ENCODE measurements at places on chromosomes 1 and 21. TPM values are rescaled to one million over a fixed set of nuclear protein-coding genes. Genes with fewer than 3 reads are reported as not detected.
A peak's percentile ranks its signal among the peaks of the same experiment; 100 is the strongest.

DNA sequence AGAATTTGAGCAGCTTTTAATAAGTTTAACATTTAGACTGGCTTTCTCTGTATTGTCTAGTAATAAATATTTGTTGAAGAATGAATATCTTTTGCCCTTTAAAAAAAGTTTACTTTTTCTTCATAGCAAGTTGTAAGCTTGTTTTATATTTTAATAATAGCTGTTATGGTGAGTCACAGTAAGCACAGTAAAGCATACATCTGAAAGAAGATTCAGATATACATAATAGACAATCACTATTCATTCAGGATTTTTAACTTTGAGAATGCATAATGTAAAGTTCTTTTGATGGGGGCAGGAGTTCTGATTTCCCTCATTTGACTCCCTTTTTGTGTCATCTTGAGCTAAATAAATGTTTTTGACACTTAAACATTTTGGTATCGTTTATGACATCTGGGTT lies 66.0 kb downstream of the ZMYM4 start:
- DNase-seq = no peak

The CHI3L1 gene
- polyA plus RNA-seq = not detected

DNA sequence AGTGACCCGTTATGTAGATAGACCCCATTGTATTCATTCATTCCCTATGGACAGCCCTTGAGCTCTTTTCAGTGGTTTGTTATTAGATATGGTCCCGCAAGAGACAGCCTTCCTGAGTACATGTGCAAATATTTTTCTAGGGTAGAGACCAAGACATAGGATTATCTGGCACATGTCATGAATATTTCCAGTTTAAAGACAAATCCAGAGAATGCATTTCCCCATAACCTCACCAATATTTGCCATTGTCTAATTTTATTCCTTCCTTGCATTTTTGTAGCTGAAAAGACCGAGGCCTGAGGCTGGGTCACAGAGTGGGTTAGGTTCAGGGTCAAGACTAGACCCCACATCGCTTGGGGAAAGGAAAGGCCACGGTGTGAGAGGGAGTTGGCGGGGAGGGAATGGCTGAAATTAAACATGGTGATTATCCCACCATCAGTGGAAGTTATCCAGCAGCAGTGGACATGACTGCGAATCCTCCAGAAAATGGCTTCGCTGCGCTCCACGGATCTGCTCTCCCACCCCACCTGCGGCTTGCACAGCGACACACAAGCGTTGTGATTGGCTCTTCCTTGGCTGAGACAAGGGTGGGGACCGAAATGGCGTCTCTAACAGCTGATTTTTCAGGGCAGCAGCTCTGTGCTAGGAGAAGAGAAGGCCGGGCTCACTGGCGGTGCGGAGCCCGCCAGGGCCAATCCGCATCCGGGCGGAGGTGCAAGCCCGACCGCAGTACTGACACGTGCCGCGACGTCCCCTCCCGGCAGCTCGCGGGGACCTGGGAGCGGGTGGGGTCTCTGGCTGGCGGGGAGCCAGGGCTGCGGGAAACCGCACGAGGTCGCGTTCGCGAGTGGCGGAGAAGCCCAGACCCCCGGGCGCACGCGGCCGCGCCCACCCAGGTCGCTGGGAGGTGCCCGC lies 16.1 kb upstream of the STMN1 start:
- peak; percentile 53 for DNase-seq

The ALPL gene
- 0.31 TPM for polyA plus RNA-seq

GRCh38 chr1:235500971-235501540 lies 3.2 kb downstream of the B3GALNT2 start:
- no peak for DNase-seq

The DPH5 gene
- polyA plus RNA-seq = 41.7 TPM

DNA sequence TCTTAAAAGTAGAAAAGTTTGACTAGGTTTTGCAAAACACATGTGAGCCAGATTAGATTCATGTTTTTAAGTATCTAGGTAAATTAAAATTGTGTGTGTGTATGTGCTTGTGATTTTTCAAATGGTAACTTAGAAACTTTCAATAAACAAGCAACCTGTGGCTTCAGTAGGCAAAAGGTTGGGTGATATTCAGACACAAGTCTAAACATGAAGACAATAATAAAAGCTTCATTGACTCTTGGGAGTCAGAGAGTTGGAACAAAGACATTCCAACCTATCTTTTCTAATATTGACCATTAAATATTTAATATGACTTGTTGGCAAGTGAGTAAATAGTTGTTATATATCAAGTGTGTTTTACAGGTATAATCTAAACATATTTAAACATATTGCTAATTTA lies 1049.6 kb upstream of the ADGRL4 start:
- DNase-seq = no peak

GRCh38 chr1:228075801-228076271 lies 6.7 kb upstream of the ARF1 start:
- no peak for DNase-seq

The KRTAP11-1 gene
- not detected for polyA plus RNA-seq

The NECTIN4 gene
- 1.8 TPM for polyA plus RNA-seq

The SORT1 gene
- polyA plus RNA-seq = 6.7 TPM

The UMODL1 gene
- polyA plus RNA-seq = not detected

DNA sequence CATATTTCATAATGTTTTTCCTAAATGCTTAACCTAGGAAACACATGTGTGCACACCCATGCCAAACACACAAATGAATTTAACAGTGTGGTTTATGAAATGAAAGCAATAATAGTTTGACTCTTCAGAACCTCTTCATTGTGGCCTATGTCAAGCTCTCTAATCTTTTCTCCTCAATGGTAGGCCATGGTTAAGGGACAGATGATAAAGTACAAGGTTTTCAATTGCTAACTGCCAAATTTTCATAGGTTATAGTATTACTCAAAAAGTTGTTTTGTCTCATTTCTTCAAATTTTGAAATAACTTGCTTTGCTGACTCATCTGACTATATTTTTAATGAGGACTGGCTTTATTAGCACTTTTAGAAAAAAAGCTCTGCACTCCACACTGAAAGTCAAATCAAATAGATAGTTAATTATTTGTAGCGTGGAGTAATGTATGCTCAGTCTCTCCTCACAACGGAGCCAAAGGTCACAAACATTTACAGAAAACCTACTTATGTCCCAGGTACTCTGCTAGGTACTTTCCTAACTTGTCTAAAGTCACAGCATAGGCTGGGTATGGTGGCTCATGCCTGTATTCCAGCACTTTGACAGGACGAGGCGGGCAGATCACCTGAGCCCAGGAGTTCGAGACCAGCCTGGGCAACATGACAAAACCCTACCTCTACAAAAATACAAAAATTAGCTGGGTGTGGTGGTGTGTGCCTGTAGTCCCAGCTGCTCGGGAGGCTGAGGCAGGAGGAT lies 3.0 kb upstream of the ADCY10 start:
- no peak for DNase-seq

DNA sequence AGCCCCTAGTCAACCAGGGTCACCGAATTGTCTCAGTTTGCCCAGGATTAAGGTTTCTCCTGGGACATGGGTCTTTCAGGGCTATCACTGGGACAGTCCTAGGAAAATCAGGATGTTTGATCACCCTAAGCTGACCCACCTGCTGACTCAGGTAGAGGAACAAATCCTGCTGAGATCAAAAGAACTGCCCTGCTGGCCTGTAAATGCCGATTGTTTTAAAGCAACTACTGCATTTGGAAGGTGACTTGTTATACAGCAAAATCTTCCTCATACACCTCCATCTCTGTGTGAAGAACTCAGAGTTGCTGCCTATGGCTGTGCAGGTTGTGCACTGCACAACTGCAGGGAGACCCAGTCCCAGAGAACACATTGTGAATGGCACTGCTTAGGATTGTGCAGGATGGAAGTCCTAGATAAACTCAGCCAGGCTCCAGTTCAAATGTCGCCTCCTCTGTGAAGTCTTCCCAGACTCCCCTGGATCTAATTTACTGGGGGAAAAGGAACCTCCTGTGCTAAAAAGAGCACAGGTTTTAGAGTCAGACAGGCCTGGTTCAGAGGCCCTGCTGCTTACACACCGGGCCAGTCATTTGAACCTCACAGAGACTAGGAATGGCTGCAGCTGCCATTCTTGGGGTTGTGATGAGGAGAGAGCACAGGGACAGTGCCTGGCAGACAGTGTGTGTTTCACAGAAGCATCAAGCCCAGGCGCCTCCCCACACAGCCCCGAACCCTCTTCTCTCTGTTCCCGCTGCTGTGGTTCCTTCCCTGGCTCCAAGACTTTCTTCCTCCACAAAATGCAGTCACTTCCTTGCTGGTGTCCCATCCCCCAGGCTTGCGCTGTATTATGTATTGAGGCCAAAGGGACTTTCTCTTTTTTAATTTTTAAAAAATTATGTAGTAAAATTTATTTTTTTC lies 23.2 kb upstream of the LRP8 start:
- DNase-seq = no peak

DNA sequence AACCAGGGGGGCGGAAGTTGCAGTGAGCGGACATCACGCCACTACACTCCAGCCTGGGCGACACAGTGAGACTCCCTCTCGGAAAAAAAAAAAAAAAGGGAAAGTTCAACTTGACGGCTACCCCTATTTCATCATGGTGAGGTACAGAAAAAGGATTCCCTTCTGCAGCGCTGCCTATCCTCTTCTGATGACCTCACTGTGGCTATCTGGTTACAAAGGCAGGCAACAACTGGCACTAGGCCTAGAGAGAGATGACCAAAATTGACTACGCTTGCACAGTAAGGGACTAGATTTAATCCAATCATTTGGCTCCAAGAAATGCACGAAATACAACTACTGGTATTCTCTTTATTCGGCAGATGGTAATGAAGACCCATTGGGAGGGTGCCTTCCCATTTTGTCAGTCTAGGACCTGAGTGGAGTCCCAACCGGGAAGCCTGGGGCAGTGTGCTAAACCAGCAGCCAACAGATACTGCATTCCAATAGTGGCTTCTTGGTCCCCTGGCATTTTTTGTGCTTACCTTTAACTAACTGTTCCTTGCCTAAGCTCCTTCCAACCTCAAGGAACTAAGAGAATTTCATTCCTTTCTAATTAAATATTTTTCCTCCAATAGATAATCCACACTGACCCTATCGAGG lies 36.6 kb downstream of the ITPKB start:
- DNase-seq = no peak

- no peak for DNase-seq
Measured at GRCh38 chr1:19628879-19629278, 15.2 kb upstream of the NBL1 start.

- DNase-seq = no peak
Measured at GRCh38 chr1:7346600-7347570, 424.2 kb upstream of the VAMP3 start.

The NFASC gene
- polyA plus RNA-seq = 0.39 TPM

- peak; percentile 18 for DNase-seq
Measured at GRCh38 chr1:195717651-195718050, 890.6 kb downstream of the KCNT2 start.

DNA sequence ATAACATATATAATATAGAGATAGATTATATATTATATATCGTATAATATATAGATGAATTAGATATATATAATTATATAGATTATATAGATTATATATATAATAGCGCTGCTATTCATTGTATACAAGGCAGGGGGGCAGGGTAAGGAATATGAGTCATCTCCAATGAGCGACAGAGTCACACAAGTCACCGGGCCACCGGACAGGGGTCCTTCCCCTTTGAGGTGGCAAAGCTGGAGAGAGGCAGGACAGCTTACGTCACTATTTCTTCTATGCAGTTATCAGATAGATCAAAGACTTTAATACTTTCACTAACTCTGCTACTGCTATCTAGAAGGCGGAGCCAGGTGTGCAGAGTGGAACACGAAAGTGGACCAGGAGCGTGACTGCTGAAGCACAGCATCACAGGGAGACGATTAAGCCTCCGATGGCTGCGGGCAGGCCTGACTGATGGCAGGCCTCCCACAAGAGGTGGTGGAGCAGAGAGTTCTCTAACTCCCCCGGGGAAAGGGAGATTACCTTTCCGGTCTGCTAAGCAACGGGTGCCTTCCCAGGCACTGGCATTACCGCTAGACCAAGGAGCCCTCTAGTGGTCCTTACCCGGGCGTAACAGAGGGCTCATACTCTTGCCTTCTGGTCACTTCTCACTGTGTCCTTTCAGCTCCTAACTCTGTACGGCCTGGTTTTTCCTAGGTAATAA lies 2154.7 kb downstream of the MRPL39 start:
- no peak for DNase-seq

GRCh38 chr1:95340061-95340460 lies 106.1 kb downstream of the RWDD3 start:
- DNase-seq = no peak

DNA sequence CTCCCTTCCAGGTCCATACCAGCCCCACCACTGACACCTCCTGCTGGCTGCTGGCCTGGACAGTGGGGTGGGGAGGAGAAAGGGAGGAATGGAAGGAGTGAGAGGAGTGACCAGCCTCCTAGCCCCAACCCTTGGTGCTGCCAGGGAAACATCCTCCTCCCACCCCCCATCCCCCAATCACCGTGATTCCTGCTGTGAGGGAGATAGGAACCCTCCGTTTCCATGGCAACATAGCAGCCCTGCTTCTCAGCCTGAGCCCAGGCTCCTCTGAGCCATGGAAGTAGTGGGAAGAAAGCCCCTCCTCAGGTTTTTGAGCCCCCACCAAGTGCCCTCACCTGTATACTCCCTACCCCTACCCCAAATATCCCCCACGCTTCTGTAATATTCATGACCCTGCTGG lies 44.4 kb upstream of the SCMH1 start:
- no peak for DNase-seq

GRCh38 chr1:109254621-109255096 lies 5.3 kb downstream of the CELSR2 start:
- no peak for DNase-seq

Measured in A549 (cell line).